ENCODE measurements at places on chromosomes 4 and X.

DNA sequence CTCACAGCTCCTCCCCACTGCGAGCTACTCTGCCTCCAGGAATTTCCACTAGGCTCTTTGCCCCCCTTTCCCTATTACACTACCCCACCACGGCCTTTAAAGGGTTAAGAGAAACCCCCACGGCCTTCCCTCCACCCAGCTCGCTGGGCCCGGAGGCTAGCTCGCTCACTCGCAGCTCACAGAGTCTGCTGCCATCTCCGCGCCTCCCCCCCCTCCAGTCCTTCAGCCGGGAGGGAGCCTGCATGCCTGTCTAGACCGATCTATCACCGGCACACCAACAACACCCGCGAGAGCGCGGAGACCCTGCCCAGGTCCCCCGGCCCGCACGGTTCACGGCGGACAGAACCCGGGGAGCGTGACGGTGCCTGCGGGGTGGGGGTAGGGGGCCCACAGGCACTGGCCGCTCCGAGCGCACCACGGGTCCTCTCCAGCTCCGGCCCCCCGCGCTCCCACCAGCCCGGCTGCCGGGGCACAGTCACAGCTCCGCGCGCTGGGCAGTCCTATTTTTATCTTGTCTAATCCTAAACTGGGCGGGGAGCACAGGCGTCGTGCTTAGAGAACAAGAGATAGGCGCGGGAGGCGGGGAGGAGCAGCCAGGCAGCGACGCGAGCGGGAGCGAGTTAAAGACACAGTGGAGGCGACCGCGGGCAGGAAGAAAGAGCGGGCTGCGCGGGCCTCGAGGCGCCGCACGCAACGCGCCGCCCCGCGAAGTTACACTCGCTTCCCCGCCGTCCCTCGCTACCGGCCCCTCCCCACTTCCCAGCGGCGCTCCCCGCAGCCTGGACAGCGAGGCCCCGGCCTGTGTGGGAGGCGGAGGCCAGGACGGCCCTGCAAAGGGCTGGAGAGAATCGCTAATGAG is 3.5 kb downstream of the BCOR start:
- peak overlapping the region; percentile 95 for H3K4me3 ChIP-seq
- peaks cover 31% of the 10 kb centered on the region for H3K4me1 ChIP-seq
- H3K27ac ChIP-seq: peak overlapping the region; percentile 68

GRCh38 chr4:69044247-69044646 is 52.0 kb upstream of the UGT2B7 start:
- no peaks in the 10 kb centered on the region for H3K27me3 ChIP-seq
- H3K4me3 ChIP-seq: no peak overlapping the region
- no peak overlapping the region for H3K27ac ChIP-seq

DNA sequence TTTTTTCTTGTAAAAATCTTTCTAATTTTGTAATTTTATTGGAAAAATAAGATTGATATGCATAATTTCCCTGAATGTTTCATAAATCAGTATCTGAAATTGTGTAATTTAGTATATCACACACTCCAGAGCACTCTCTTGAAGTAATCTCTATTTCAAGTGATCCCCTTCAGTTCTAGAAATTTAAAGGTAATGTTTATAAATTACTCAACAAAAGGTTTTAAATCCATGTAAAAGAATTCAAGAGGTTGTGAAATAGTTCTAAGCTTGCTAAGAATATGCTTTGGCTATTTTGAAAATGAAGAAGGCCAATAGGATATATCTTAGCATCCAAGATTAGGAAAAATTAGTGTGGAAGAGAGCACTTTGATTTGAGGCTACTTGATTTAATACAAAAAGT is 28.2 kb downstream of the SMARCAD1 start:
- no peak overlapping the region for H3K4me3 ChIP-seq
- no peak for DNase-seq
- H3K27me3 ChIP-seq: no peaks in the 10 kb centered on the region
- no peaks in the 10 kb centered on the region for H3K4me1 ChIP-seq

DNA sequence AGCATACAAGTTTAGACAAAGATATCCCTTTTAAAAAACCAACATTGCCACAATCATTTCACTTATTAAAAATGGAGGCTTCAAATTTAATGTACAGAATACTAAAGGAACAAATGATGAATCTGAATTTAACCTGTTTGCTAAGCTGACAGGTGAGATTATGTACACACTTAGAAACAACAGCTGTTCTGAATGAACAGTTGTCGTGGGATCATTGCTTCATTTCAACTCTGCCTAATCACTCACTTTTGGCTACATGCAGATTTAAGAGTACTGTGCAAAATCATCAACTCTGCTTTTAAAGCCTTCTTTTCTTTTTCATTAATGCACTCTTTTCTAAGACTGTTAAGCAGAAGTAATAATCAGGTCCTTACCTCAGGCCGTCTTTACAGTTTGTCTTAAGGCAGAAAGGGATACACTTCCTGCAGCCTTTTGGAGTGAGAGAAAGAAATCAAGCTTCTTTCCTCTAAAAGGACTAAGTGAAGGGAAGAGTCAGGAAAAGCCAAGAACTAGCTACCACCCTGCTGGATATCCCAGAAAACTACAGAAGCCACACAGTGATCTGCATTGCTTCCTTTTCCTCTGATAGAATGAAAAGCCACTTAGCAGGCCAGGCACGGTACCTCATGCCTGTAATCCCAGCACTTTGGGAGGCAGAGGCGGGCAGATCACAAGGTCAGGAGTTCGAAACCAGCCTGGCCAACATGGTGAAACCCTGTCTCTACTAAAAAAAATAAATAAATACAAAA is 54.7 kb upstream of the NPNT start:
- no peaks in the 10 kb centered on the region for H3K4me1 ChIP-seq
- no peak overlapping the region for H3K4me3 ChIP-seq
- peaks cover 7% of the 10 kb centered on the region for H3K36me3 ChIP-seq
- H3K27me3 ChIP-seq: no peaks in the 10 kb centered on the region
- DNase-seq: no peak

DNA sequence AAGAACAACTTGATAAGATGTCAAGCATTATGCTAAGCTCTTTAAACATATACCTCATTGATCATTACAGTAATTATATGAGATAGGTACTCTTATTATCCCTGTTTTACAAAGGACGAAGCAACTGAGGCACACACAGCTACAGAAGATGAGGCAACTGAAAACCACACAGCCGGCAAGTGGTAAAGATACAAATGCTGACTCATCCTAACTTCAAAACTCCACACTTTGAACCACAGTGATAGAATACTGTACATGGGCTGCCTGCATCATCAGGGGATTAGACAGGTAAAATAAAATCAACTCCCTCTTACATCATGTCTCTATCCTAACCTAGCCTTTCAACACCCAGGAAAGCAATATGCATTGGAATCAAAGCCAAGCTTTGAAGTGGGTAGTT is 47.8 kb downstream of the LHFPL1 start:
- no peaks in the 10 kb centered on the region for H3K4me1 ChIP-seq
- H3K36me3 ChIP-seq: no peaks in the 10 kb centered on the region
- DNase-seq: no peak
- H3K27me3 ChIP-seq: no peaks in the 10 kb centered on the region
- no peak overlapping the region for H3K27ac ChIP-seq

DNA sequence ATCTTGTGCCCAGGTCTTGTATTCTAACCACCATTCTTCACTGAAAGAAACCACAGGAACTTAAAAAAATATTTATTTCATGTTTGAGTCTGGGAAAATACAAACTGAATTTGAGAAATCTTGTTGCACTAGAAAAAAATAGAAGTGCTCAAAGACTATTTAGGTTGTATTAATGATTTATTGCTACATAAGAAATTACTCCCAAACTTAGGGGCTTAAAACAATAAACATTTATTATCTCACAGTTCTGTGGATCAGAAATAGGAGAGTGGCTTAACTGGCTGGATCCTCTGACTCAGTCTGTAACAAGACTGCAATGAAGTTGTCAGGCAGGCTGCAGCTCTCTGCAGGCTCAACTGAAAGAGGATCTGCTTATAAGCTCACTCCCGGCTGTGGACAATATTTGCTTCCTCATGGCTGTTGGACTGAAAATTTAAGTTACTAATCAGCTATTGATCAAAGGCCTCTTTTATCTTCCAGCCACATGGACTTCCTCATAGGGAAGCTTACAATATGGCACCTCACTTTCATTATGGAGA is 295.4 kb upstream of the FAM241A start:
- no peak overlapping the region for H3K4me3 ChIP-seq
- no peak for DNase-seq
- H3K27ac ChIP-seq: no peak overlapping the region
- H3K36me3 ChIP-seq: no peaks in the 10 kb centered on the region
- no peaks in the 10 kb centered on the region for H3K4me1 ChIP-seq
- no peaks in the 10 kb centered on the region for H3K27me3 ChIP-seq

GRCh38 chr4:102047616-102048015 is 257.1 kb downstream of the BANK1 start:
- DNase-seq: no peak
- no peaks in the 10 kb centered on the region for H3K36me3 ChIP-seq
- no peak overlapping the region for H3K4me3 ChIP-seq
- H3K4me1 ChIP-seq: peaks cover 1% of the 10 kb centered on the region
- peaks cover 3% of the 10 kb centered on the region for H3K27me3 ChIP-seq

DNA sequence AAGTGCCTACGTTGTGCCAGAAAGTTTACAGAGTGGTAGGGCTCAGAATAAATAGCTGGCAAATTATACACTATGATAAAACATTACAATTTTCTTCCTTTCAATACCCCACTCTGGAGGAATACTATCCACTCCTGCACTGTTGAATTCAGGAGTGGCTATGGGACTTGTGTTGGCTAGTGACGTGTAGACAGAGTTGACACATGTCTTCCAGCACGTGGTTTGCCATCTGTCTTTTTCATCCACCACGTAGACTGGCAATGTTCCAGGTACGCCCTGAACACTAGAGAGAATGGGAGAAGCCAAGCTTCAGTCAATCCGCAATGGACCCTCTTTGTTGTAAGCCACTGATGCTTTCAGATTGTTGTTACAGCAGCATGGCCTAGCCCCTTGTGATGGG is 168.8 kb upstream of the RBPJ start:
- H3K4me1 ChIP-seq: peaks cover 48% of the 10 kb centered on the region
- no peak overlapping the region for H3K27ac ChIP-seq
- DNase-seq: no peak
- H3K36me3 ChIP-seq: peaks cover 17% of the 10 kb centered on the region

- H3K4me3 ChIP-seq: no peak overlapping the region
- no peaks in the 10 kb centered on the region for H3K36me3 ChIP-seq
- no peak for DNase-seq
- H3K27me3 ChIP-seq: peaks cover 3% of the 10 kb centered on the region
- H3K27ac ChIP-seq: no peak overlapping the region
- H3K4me1 ChIP-seq: no peaks in the 10 kb centered on the region
Observed at GRCh38 chr4:99710681-99711345, 53.2 kb upstream of the C4orf54 start.

DNA sequence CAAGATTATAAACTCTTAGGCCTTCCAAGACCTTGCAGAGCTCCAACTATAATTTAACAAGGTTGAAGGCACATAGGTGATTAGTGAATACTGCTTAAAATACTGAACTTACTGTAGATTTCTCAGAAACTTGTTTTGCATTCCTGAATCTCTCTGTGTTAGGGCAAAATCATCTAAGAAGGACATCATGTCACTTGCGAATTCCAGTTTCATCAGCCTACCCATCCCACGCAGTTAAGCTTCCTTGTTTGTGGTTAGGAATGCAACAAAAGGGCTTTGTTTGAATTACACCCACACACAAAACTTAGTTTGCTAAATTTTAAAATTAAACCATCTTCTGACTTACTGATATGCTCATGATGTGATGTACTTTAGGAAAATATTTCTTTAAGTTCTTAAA is 174.0 kb downstream of the SOWAHB start:
- peaks cover 17% of the 10 kb centered on the region for H3K27me3 ChIP-seq
- no peaks in the 10 kb centered on the region for H3K36me3 ChIP-seq
- no peak overlapping the region for H3K4me3 ChIP-seq
- no peak for DNase-seq
- no peak overlapping the region for H3K27ac ChIP-seq

DNA sequence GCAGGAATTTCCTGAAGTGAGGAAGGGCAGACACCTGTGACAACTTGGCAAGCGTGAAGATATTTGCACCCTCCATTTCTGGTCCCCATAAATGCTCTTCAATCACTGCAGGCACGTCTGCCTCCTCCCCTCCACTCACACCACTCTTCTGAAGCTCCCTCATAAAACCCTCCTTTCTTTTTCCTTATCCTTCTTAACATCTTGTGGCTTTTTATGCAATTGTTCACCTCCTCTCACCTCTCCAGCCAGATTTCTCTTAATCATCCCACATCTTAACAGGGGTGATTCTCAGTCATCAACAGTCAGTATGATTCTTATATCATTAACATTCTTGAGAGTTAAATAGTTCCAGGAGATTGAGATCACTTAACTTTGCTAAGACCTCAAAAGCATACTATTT is 277.4 kb downstream of the SPRY1 start:
- no peak overlapping the region for H3K4me3 ChIP-seq
- peaks cover 24% of the 10 kb centered on the region for H3K4me1 ChIP-seq

DNA sequence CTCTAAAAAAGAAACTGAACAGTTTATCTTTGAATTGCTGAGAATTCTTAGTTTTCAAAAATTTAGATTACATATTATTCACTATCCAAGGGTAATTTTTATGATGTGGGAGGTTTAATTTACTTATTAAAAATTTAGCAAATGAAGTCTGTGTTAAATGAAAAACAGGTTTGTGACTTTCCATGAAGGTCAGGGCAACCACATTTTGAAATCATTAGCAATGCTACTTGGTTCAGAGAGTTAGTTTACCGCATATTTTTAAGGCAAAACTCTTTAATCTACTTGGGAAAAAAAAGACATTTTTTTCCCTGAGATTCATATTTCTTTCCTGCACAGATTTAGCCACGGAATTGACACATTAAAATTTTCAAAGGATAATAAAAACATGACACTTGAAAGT is 37.3 kb upstream of the PRSS12 start:
- H3K4me1 ChIP-seq: no peaks in the 10 kb centered on the region
- no peak overlapping the region for H3K4me3 ChIP-seq
- DNase-seq: no peak
- H3K27me3 ChIP-seq: no peaks in the 10 kb centered on the region

DNA sequence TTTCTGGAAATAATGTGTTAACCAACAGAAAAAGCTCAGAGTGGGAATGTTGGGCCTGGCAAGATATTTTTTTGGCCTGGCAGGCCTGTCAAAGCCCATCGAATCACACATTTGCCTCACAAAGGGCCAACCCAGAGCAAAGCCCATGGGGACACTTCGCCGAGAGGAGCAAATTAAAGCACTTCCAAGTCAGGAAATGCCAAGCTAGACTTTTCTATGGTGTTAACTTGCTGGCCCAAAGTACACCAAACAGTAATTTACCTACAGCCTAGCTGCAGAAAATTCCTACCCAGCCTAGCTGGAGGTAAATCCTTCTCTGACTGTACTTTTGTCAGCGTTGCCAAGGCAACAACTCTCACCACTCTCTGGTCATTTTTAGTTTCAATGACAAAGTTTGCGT is 288.6 kb upstream of the LDB2 start:
- DNase-seq: no peak
- H3K27ac ChIP-seq: no peak overlapping the region
- H3K27me3 ChIP-seq: no peaks in the 10 kb centered on the region
- no peak overlapping the region for H3K4me3 ChIP-seq
- no peaks in the 10 kb centered on the region for H3K4me1 ChIP-seq
- H3K36me3 ChIP-seq: no peaks in the 10 kb centered on the region

GRCh38 chr4:176540814-176541213 is 221.0 kb downstream of the SPCS3 start:
- no peaks in the 10 kb centered on the region for H3K36me3 ChIP-seq
- DNase-seq: no peak
- no peak overlapping the region for H3K4me3 ChIP-seq
